ENCODE measurements at places on chromosomes 4 and X.

DNA sequence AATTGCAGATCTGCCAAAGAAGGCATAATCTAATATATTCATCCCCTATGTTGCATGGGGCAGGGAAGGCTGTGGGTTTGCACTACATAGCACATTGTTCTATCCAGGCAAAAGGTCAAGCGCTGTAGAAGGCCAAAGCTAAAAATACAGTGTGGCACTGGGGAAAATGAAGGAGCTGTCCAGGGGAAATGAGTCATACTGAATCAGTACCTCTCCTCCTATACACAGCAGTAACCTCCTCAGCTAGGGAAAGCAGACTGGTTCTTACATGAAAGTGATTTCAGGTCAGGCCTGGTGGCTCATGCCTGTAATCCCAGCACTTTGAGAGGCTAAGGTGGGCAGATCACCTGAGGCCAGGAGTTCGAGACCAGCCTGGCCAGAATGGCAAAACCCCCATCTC is 31.0 kb upstream of the SLC25A4 start:
- peak; percentile 96 for DNase-seq

DNA sequence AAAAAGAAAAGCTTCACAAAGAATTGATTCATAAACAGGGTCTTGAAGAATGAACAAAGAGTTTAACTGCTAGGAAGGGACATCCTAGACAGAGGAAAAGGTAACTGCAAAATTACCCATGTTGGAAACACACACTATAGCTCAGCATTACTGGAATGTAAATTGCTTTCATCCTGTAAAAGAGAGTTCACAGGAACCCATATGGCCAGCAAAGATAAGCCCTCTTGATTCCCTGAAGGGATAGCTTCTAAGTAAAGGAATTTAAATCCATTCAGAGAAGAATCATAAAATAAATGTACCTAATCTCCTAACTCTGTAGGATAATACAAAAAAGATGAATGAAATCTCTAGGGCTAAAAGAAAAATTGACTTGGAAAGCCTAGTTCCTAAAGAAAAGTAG is 107.1 kb upstream of the INTU start:
- DNase-seq, result no peak

DNA sequence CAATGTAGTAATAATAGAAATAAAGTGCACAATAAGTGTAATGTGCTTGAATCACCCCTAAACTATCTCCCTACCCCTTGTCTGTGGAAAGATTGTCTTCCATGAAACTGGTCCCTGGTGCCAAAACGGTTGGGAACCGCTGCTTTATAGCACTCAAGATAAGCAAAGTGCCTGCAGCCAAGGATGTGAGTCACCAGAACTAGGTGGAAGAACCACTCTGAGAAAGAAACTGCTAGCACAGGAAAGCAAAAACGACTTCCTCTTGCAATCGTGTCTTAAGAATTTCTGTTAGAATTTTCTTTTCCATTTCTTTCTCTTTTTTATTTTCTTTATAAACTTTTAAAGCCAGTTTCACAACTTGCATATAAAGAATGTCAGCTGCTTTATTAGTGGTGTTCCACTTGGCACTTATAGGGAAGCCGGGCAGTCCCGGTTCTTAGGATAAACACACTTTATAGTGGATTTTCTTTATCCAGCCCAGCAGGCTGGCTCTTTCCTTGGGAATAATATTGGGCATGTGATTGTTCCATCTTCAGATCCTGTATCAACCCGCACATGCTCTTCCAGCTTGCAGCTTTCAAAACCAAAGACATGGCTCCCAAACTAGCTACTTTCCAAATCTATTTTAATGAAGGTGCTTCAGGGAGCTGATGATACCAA is 32.3 kb upstream of the CXCL8 start:
- peak; percentile 97 for DNase-seq

- no peak for DNase-seq
Observed at GRCh38 chr4:151717314-151717713, 43.5 kb downstream of the GATB start.

GRCh38 chr4:139978692-139979091 is 175.3 kb downstream of the MAML3 start:
- DNase-seq, result no peak

DNA sequence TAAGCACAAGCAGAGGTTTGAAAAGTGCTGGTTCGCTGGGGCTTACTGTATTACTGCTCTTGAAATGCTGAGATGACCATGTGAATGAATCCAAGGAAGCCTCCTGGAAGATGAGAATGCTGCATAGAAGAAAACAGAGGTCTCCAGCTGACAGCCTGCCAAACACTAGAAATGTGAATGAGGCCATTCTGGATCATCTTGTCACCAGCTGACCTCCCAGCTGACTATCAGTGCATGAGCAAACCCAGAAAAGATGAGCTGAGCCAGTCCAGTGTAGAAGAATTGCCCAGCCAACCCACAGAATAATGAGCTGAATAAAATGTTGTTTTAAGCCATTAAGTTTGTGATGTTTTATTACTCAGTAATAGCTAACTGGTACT is 49.1 kb upstream of the DYNLT3 start:
- no peak for DNase-seq

DNA sequence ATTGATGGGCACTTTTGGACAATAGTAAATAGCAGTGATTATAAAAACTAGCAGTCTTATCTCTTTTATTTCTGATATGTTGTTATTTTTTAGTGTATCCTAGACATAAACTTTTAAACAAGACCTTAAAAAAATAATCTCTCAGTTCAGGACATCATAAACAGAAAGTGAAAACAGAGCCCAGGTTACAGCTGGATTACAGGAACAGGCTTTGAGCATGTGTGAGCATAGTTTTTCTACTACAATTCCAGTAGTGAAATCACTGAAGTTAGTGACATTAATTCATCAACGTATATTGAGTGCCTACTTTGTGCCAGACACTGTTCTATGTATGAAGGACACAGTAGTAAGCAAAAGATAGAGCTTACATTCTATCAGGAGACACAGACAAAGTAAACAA is 16.9 kb downstream of the TRIM75 start:
- no peak for DNase-seq

GRCh38 chrX:134396174-134396573 is 63.8 kb upstream of the HPRT1 start:
- peak; percentile 14 for DNase-seq

DNA sequence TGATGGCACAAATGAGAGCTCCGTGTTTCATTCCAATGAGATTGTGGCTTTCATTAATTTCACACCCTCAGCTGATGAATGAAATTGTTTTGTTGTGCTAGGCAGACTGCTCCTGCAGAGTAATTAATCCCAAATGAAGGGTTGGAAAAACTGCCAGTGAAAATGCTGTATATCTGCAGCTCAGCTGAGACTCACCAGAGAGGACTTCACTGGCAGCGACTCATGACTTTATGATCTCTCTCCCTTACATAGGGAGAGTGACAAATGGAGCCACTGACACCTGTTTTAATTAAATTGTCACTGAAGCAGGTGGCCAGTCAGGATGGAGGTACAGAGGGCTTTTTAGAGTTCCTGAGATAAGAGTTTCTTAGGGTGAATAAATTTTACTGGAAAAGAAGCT is 24.8 kb downstream of the GRXCR1 start:
- DNase-seq, result no peak

- DNase-seq, result no peak
Observed at GRCh38 chr4:111879539-111879938, 265.7 kb upstream of the FAM241A start.

Data from iris pigment epithelial cell (primary cell).